Uterus (tissue), 4 donors: ENCODE measurements at places on chromosomes 3 and 15. TPM values are rescaled to one million over a fixed set of nuclear protein-coding genes. Genes with fewer than 3 reads are reported as not detected.

NISCH gene
- 135 TPM for total RNA-seq

SLC51B gene
- total RNA-seq = not detected

TM6SF1 gene
- 5.1 TPM for total RNA-seq

RSL24D1 gene
- 162 TPM for total RNA-seq

RPL4 gene
- 2,301 TPM for total RNA-seq

WDR49 gene
- total RNA-seq = 2.6 TPM

ACTR8 gene
- 56.8 TPM for total RNA-seq

PRSS50 gene
- 0.55 TPM for total RNA-seq

WDR72 gene
- not detected for total RNA-seq

NUP210 gene
- total RNA-seq = 6.7 TPM

DUOXA2 gene
- total RNA-seq = not detected

RFX7 gene
- 22.9 TPM for total RNA-seq

A4GNT gene
- total RNA-seq = not detected

WDR93 gene
- total RNA-seq = not detected

SNX1 gene
- total RNA-seq = 115 TPM

FBN1 gene
- 76.3 TPM for total RNA-seq

REC114 gene
- total RNA-seq = not detected
